Nasal cavity respiratory epithelium epithelial cell of viscerocranial mucosa (primary cell): ENCODE measurements at places on chromosomes 5 and 9. TPM values are rescaled to one million over a fixed set of nuclear protein-coding genes. Genes with fewer than 3 reads are reported as not detected.

TXNDC8 gene
- total RNA-seq, result not detected in 2 replicates

HTR4 gene
- total RNA-seq, result not detected in 2 replicates

ANKRD34B gene
- not detected in 2 replicates for total RNA-seq

FGFR4 gene
- total RNA-seq, result 1.2 and 2.1 TPM in 2 replicates

RLN1 gene
- total RNA-seq, result 0.21 and 0.34 TPM in 2 replicates

TNFSF8 gene
- not detected in 2 replicates for total RNA-seq

KIAA0825 gene
- total RNA-seq, result 1.0 and 3.4 TPM in 2 replicates

UAP1L1 gene
- total RNA-seq, result 4.8 and 6.3 TPM in 2 replicates

MEF2C gene
- total RNA-seq, result under 0.01 and 2.1 TPM in 2 replicates

ENTPD8 gene
- 0.36 TPM in 1 of 2 replicates, not detected in the other for total RNA-seq
